ENCODE measurements at places on chromosomes 16 and 17.

DNA sequence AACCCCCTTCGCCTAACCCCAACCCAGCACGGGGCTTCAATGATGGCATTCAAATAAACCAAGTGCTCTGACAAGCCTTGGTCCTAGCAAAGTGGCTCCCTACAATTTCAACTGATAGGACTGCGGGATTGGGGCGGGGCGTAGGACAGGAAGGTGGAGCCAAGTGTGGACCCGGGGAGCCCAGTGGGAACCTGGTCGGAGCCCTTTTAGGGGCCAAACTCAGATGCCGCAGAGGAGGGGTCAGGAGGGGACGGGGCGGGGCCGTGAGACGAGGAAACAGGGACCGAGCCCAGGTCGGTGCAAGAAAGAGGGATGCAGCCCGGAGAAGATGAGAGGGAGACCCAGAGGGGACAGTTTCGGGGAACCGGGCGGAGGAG is 13.2 kb upstream of the CDIPT start:
- DNase-seq = no peak

DNA sequence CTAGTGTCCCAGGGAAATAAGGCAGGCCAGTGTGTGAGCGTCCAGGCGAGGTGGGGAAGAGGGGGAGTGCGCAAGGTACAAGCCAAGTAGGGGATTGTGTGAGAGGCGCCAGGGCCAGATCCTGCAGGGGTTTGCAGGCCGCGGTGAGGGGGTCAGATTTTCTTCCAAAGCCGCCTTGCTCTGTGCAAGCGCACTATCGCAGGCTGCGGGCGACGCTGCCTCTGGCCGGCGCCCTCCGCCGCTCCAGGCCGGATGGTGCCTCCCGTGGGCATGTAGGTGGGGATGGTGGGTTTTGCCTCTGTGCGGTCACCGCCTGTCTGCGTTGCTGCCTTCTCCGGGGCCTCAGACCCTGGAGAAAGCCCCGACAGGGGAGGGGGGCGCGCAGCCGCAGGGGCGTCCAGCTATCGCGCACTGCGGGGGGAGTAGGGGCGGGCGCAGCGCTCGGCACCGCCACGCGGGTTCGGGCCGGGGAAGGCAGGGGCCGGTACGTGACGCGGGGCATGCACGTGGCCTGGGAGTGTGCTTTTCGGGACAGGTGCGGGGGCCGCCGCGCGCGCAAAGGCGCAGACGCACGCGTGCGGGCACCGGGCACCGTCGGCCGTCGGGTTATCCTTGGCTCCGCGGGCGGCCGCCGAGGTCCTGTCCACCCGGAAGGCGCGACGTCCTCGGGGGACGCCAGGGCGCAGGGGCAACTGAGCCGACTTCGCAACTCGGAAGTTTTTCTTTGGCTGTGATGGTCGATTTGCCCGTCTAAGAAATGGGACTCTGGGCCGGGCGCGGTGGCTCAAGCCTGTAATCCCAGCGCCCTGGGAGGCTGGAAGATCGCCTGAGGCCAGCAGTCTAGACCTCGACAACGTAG is 1.1 kb upstream of the HAPSTR1 start:
- DNase-seq = no peak

- no peak for DNase-seq
Observed at GRCh38 chr17:61519754-61520440, 67.7 kb downstream of the TBX4 start.

- no peak for DNase-seq
Observed at GRCh38 chr17:76686538-76687297, 24.0 kb downstream of the MXRA7 start.

DNA sequence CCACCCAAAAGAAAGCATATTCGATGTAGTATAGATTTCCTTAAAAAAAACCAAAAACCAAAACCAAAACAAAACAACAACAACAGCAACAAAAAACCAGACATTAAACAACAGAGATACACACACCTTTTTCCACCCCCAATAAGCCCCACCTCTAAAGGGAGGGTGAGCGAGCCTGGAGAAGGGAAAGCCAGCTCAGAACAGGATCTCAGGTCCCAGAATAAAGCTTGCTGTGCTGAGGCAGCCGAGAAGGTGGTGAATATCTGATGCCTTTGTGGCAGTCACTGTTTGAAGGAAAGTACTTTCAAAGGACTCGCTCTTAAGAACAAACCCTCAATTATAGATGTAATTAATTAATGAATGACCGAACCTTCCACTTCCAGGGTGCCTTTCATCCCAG is 470 bp downstream of the KRT23 start:
- DNase-seq = no peak

DNA sequence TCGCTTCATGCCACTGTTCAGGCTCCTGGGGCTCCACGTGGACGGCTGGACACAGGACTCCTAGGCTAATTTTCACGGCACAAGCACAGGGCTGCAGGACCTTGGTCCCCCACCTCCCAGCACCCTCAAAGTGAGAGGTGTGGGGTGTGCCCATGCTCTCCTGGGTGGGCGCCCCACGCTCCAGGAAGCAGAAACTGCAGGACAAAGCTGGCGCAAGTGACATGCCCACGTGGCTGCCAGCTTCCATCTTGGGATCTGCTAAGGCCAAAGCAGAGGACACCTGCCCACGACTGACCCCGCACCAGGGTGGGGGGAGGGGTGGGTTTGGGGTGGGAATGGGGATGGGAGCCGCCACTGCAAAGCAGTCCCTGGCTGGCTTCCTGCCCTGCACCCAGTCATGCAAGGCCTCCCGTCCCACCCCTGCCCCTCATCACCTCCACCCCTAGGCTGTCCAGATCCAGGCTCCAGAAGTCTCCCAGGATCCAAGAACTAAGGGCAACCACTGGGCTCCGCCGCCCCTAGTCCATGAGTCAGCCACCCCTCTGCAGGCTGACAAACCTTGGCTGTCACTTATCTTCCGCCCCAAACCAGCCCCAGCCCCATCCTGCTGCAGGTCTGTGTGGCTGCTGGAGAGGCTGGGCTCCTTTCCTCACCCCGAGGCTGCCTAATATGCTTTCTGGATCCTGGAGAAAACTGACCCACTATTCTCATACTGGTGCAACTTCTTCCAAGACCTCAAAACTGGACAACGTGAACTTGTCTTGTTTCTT is 11.1 kb downstream of the USP6 start:
- DNase-seq = no peak
